CD4-positive, alpha-beta T cell treated with Interleukin-15 for 4 hours (primary cell): ENCODE measurements at places on chromosomes 1 and 21.

DNA sequence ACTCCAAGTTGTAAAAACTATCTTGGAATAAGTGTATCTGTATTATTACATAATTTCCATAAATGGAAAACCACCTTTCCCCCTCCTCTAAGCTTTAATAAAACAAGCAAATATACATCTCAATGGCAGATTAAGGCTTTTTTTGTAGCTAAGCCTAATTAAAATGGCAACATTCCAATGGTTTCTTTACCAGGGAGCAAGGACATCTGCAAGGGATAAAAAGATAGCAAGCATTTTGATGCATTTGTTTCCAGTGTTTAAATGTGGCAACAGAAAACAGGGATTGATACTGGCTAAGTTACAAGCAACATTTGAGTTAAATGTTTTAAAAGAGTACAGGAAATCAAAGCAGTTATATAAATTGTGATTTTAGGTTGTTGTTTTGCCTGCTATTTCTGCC is 1012.7 kb downstream of the ADGRL2 start:
- DNase-seq, result no peak

DNA sequence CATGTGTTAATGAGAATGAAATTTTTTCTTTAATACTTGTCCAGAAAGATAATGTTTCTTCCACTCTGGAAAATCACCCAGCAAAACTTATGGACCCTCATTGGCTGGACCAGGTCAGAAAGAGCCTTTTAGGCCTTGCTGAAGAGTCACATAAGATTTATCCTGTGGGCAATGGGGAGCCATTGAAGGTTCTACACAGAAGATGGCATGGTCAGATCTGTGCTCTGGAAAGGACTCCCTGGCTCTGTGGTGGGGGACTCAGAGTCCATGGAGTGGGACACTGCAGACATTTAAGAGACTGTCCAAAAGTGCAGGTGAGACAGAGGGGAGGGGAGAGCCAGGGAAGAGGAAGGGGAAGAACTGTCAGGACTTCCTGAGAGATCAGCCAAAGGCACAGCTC is 66.4 kb downstream of the DHRS3 start:
- no peak for DNase-seq

DNA sequence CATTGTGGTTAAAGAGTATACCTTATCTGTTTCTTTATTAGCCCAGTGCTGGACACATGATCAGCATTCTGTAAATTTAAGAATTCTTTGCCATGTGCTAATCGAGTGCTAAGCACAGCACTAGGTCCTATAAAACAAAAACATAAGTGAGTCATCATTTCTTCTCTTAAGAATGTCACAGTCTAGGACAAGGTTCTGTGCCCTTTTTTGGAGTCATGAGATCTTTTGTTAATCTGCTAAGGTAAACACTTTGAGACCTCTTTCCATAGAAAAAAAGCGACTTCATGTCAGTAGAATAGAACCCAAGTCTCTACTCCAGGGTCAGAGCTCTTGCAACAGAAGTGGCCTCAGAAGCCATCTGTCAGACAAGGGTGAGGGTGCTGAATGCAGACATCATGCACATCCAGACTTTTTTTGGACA is 70.0 kb upstream of the NFIA start:
- DNase-seq, result no peak

- no peak for DNase-seq
These were observed 98.8 kb downstream of the RHOU start for GRCh38 chr1:228833911-228834688.

DNA sequence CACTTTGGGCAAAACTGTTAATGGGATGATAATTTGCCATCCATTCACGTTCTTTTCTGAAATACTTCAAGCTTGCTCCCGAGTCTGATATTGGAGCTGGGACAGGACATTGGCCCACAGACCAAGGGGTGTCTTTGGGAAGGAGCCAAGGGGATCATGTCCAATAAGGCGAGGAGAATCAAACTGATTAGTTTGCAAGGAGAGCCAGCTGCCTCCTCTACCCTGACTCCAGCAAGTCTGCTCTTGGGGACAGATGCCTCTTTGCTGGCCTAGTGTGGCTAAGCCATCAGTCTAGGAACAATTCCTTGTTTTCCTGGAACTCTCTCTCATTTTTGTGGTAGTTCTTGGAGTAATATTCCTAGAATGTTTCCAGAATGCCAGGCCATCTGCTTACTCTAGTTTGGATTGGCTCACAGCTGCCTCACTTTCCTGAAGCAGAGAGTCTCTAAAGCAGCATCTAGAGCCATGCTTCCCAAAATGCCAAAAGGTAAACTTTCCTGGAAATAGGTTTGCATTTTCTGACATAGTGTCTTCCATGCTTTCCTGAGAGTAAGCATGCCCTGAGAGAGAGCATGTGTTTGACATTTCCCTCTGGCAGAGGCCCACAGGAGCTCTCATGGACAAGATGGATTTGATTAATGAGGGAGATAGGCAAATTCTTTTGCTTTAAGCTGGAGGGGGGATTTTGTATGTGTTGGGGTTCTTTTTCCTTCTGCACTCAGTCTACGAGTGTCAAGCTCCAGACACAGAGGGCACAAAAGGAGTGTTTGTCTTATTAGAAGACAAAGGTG is 145.6 kb downstream of the GDAP2 start:
- no peak for DNase-seq

GRCh38 chr1:62879962-62880361 is 96.0 kb downstream of the ATG4C start:
- no peak for DNase-seq

GRCh38 chr1:41689558-41689981 is 205.1 kb upstream of the EDN2 start:
- DNase-seq, result no peak

DNA sequence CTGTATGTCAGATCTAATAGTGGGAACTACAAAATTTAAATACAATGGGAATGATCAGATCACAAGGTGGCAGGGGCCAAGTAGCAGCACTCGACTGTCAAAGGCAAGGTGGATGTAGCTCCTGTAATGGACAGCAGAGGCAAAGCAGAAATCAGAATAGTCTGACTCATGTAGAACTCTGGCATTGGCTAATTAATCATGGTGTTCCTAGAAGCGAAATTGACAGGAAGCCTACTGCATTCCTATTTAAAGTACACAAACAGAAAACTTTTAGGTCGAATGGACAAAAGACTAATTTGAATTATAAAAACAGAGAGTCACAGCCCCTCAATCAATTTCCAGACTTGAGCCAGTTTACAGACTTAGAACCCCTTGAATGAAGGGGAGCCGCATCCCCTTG is 17.4 kb upstream of the IL12RB2 start:
- no peak for DNase-seq
